ENCODE measurements at places on chromosomes 7 and 10.

DNA sequence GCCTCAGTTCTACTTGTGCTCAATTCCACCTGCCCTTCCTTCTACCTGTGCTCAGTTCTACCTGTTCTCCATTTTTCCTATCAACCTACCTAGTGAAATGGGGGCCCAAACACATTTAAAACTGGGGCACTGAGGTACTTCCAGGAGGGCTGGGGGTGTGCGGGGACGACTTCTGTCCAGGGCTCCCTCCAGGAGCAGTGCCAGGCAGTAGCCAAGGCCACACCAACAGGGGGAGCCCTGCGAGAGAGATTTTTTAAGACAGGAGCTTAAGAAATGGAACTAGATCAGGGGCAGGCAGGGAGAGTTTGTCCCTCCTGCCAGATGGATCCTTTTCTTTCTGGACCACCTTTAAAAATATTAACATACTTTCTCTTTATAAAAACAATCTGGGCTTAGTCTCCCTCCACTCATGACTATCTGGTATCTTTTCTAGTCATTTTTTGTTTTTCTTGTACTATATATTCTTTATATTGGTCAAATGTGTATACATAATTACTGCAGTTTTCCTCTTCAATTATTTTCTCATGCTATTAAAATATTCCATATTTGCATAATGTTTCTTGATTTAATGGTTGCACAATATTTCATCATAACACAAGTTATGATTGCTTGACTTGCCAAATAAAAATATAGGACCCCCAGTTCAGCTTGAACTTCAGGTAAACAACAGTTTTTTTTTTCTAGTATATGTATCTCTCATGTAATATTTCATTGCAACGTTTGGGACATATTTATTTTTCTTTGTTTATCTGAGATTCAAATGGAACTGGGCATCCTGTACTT, 47.3 kb upstream of the INSYN2A start:
- no peak for DNase-seq

GRCh38 chr7:80588591-80588990, 49.9 kb upstream of the CD36 start:
- no peak for DNase-seq

DNA sequence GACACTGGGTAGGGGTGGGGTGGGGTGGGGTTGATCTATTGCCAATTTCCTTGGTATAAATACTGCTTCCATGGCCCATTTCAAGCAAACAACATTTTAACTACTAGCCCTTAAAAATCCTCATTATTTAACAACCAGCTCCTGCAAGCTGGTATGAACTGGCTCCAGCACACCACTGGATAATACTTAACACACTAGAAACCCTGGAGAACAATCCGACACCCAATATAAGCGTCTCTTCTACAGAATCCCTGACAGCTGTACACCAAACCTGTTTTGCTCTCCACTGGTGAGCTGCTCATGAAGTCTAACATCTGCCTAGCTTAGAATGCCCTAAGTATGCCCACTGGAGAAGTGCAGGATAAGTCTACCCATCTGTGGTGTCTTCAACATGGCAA, 116.8 kb downstream of the HIPK2 start:
- DNase-seq: no peak

DNA sequence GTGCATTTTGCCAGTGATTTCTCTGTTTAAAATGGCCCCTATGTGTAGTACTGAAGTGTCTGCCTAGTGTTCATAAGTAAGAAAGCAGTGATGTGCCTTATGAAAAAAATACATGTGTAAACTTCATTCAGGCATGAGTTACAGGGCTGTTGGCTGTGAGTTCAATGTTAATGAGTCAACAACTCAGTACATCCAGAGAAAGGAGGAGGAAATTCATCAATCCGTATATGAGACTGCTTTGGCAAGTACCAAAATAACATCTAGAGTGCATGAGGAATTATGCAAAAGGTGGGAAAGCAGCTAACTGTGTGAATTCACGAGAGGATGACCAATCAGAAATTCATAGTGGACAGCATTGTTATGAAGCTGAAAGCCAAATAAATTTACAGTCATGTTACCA, 255.6 kb downstream of the ZEB1 start:
- no peak for DNase-seq

DNA sequence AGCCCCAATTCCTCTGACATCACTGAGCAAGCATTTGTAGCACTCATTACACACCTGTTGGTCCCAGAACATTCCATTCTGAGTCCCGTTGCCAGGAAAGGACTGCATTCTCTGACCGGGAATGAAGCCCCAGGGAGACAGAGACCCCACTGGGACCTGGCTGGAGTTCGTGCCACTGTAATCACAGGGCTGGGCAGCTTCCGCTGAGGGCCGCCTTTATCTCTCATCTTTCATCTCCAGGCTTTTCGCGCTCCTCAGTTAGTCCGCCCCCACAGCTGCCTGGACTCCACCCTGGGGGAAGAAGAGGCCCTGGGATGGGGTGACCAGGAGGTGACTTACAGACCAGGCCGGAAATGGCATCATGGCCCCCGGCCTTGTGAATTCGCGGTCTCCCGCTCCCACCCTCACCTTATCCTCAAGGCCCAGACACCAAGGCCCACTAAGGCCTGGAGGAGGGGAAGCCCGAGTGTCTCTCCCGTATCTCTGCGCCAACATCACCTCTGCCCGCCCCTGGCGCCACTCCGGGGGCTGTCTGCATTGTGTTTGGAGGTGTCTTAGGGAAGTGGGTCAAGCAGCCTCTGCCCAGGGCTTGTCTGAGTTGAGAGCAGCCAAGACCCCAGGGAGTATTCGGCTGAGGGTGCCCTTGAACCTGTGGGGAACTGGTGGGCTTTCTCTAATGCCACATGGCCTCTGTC, 75.4 kb downstream of the PROSER2 start:
- no peak for DNase-seq

- DNase-seq: no peak
These were observed 18.5 kb downstream of the ZNF277 start for GRCh38 chr7:112225006-112225405.

GRCh38 chr7:29563590-29564495, at the start of gene PRR15:
Gene PRR15, plus strand, starts transcription at chr7:29563835. Its CDS starts 2,495 bp downstream, at chr7:29566330.
- no peak for DNase-seq

GRCh38 chr7:44891372-44891771, 6.0 kb upstream of the PURB start:
- DNase-seq: no peak

DNA sequence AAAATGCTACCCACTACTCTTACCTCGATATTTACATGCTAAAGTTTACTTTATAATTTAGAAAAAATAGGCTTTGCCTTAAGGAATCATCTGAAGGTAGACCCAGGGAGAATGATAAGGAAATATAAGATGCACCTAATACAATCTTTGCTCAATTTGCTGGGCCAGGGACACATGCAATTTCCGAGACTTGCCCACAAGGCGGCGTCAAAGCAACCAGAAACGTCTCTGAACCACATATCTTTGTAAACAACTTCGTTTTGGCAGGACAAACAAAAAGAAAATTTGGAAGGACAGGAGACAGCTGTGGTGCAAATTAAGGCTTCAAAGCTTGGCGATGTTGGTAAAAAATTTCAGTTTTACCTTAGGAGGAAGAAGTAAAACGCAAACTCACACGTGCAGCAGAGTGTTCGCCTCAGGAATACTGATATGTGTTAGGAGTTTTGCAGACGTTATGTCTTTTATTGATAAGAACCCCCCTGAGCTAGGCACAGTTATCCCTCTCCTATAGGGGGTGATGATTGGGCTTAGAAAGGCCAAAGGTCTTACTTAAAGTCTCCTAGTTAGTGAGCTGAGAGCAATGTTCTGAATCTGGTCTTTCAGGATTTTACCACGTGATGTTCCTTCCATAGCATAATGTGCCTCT, 134.3 kb downstream of the PRKCQ start:
- DNase-seq: no peak

- DNase-seq: no peak
These were observed 28.2 kb downstream of the COL26A1 start for GRCh38 chr7:101390901-101391301.

- DNase-seq: no peak
These were observed 62.7 kb downstream of the VTI1A start for GRCh38 chr10:112509558-112510291.

DNA sequence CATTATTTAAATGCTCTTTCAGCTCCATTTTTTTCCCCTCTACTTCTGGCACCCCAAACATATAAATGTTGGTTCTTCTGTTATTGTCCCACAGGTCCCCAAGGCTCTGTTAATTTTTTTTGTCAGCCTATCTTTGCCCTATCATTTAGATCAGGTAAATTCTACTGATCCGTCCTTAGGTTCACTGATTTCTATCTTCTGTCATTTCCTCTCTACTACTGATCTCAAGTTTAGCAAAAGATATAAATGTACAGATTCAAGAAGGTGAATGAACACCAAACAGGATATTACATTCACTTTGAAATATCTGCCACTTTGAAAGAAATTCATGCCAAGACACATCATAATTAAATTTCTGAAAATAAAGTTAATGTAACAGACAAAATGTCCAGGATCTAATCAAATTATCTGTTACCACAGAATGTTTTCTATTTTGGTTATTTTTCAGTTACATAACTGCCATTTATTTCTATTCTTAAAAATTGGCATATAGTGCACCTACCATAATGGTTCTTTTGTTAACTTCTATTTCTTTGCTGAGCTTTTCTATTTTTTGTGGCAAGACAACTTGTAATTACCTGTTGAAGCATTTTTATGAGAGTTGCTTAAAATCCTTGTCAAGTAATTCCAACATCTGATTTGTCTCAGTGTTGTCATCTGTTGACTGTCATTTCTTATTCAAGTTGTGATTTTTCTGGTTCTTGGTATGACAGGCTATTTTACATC, 12.1 kb upstream of the CUBN start:
- DNase-seq: no peak

DNA sequence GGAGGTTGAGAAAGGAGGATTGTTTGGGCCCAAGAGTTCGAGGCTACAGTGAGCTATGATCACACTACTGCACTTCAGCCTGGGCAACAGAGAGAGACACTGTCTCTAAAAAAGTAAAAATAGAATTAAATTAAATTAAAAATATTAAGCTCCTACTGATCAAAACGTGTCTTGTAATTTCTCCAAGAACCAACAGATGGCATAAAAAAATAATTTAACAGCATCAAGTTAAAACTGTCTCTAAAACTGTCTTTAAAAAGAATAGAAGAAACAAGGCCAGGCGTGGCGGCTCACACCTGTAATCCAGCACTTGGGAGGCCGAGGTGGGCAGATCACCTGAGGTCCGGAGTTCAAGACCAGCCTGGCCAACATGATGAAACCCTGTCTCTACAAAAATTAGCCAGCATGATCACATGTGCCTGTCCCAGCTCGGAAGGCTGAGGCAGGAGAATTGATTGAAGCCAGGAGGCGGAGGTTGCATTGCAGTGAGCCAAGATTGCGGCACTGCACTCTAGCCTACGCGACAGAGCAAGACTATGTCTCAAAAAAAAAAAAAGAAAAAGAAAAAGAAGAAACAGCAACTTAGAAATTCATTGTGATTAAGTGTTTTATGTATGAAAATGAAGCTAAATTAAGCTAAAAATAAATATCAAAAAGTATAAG, 24.5 kb downstream of the MTPAP start:
- no peak for DNase-seq

- no peak for DNase-seq
These were observed 28.4 kb upstream of the SORCS3 start for GRCh38 chr10:104612571-104613205.

DNA sequence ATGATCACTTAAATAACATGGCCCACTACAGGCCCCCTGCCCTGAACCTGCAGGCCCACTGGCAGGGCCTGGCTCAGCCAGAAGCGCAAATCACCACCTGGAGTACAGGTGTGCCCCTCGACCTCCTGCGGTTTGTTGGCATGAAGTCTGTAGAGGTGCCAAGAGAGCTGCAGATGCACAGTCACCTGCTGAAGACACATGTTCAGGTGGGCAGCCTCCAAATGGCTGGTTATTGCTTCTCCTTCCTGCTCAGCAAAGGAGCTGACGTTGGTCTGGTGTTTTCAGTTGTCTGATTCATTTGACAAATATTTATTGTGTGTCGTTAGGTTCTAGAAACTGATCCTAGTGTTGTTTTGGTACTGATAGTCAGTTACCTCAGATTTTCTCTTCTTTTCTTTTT, 29.0 kb downstream of the DHTKD1 start:
- DNase-seq: no peak

GRCh38 chr7:90384433-90384832, 18.8 kb upstream of the CLDN12 start:
- no peak for DNase-seq

DNA sequence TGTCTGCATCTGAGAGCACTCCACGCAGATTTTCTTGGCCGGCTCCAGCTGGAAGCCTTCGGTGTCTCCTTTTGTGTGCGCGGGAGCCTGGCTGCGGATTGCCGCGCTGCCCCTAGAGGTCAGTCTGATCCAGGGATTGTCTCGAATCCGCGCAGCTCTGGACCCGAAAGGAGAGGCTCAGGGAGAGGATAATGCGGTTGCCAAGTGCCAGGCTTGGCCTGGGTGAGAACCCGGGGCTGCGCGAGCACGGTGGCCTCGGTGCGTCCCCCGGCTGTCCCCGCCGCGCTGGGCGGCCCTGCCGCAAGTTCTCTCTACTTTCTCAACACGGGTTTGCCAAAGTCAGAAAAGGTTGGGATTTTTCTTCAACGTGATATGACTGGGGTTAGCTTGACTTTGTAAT, 140.9 kb downstream of the ADCYAP1R1 start:
- no peak for DNase-seq

DNA sequence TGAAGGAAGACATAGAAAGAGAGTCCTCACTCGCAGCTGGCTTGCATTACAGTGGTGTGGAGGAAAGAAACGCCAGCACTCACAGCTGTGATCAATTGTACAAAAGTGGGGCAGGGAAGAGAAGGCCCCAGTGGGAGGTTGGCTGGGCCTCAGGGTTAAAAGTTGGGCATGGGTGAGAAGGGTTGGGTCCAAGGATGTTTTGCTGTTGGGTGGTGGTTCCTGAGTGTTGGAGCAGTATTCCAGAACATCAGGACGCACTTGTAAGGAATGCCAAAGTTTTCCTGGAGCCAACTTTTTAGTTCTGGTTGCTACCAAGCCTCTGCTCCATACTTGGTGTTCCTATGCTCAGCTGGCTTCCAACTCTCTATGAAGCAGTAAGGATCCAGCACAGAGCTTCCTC, 55.4 kb upstream of the MKRN1 start:
- no peak for DNase-seq

- DNase-seq: no peak
These were observed 117.0 kb downstream of the OAT start for GRCh38 chr10:124301736-124302135.

- DNase-seq: no peak
These were observed 5.7 kb upstream of the DYNC1I1 start for GRCh38 chr7:95766657-95767056.

DNA sequence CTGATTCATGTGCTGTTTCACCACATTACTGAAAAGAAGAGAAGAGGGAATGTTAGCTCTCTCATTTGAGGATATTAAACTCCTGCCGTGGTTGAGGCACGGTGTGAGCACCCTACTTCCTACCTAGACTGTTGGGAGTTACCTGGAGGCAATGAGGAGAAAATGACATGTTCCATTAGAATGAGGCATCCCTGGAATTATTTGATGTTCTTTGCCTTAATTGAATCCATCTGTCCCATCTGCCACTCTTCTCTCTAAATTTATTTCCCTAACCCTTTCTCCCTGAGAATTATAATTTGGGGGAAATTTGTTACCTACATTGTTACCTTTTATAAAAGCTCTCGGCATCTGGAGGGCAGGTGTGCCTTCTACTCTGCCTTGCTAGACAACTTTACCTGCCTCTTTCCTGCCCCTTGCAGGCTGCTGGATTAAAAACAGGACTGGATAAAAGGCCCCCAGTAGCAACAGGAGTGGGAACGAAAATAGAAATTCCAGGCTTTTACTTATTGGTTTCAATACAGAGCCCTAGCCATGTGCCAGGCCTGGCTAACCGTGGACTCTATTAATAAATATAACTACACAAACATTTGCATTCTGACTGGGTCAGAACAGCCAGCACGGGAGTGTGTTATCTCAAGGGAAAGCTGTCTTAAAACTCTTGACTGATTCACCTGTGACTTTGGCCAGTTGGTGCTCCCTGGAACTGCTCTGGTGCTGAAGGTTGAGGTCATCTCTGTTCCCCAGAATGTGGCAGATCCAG, 4.4 kb upstream of the ATXN7L1 start:
- no peak for DNase-seq
